ENCODE measurements at places on chromosomes 2 and 18. TPM values are rescaled to one million over a fixed set of nuclear protein-coding genes. Genes with fewer than 3 reads are reported as not detected.

- no peak for DNase-seq
Observed at GRCh38 chr2:103159018-103159417, 397.2 kb downstream of the TMEM182 start.

- no peak for DNase-seq
Observed at GRCh38 chr2:4381049-4381448, 677.7 kb downstream of the DCDC2C start.

- no peak for DNase-seq
Observed at GRCh38 chr18:46793565-46793964, 36.7 kb upstream of the ST8SIA5 start.

DNA sequence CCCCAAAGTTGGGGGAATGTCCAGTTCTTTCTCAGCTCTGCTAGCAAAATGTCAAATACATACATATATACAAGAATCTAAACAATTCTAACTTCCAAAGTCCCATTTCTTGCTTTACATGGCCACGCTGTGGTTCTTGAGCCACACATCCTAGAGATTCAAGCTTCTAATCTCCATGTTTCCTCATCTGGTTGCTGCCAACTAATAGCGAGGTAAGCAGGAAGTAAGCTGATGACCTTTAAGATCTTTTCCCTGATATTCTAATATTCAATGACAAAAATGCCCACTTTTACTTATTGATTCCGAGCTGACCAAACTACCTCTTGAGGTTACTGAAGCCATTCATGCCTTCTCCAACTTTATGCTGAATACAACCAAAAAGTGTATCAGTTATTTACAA, 3.3 kb downstream of the VPS54 start:
- no peak for DNase-seq

GRCh38 chr2:129178356-129178755, 801.1 kb upstream of the RAB6C start:
- no peak for DNase-seq

Gene MC4R
- total RNA-seq = not detected
